ENCODE measurements at places on chromosomes 5 and 9.

GRCh38 chr5:43010935-43011315, 29.2 kb downstream of the ANXA2R start:
- DNase-seq, result no peak

DNA sequence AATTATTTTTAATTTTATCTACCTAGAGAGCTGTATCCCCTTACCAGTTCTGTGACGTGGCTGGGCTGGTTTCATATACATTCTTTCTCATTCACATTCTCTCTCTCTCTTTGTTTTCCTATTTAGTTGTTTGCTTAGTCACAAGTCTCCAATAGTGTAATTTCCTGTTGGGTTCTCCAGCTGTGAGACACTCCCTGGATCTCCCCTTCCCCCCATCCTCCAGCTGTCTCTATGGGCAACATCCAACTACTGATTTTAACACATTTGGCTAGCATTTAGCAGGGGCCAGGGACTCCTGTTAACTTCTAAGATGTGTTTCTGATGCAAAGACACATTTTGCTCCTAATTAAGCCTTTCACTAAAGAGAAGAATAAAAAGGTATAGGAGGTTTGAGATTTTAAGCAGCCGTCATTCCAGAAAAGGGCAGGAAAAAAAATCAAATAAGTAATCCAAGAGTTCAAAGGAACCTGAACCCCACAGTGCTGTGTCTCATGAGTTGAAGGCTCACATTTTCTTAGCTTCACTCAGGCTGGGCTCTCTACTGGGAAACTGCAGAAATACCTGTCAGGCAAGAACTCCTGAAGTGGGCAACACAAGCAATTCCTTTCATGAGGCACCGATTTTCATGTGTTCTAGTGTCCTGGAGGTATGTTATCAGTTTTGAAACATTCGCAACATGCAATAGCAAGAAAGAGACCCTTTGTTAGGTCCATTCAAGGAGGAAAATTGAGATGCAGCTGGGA, 198.7 kb upstream of the C9orf72 start:
- DNase-seq, result no peak

GRCh38 chr5:58410441-58410840, 49.4 kb downstream of the PLK2 start:
- DNase-seq, result no peak

- DNase-seq, result peak; percentile 86
These were observed 2.4 kb downstream of the ANXA6 start for GRCh38 chr5:151154931-151155774.

DNA sequence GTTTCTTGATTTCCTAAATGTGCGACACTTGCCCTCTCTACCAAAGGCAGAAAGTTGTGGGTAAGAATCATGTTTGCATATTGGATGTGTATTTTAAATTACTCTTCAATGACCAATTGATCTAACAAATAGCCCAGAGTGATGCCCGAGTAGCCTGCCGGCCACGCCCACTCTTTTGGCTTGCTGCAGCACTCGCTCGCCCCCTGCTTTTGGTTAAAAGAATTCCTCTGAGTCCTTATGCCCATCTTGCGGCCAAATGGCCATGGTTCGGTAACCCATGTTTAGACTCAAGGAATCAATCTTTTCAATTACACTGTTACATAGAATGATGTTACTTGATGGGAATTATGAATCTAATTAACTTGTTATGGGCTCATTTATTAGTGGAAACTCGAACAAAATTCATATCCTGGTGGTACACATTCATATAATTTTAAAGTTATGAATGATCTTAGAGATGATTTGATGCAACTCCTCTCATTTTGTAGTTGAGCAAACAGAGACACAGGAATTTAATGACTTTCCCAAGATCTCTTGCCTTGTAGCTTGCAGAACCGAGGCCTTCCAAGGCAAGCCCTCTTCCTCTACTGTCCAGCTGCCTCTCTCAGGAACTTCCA, 36.5 kb downstream of the PPIC start:
- DNase-seq, result no peak

DNA sequence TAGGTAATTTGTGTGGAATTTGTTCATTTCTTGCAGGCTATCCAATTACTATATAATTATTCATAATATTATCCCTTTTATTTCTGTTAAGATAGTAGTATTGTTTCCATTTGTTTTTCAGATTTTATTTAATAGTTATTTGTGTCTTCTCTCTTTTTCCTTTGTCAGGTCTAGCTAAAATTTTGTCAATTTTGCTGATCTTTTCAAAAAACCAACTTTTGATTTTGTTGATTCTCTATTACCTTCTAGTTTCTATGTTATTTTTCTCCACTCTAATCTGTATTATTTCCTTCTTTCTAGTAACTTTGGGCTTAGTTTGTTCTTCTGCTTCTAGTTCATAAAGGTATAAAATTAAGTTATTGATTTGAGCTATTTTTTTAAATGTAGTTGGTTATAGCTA, 76.3 kb downstream of the OSTF1 start:
- DNase-seq, result no peak

GRCh38 chr9:37339923-37340322, 82.6 kb upstream of the GRHPR start:
- no peak for DNase-seq
